ENCODE measurements at places on chromosomes 4 and X. TPM values are rescaled to one million over a fixed set of nuclear protein-coding genes. Genes with fewer than 3 reads are reported as not detected.

DNA sequence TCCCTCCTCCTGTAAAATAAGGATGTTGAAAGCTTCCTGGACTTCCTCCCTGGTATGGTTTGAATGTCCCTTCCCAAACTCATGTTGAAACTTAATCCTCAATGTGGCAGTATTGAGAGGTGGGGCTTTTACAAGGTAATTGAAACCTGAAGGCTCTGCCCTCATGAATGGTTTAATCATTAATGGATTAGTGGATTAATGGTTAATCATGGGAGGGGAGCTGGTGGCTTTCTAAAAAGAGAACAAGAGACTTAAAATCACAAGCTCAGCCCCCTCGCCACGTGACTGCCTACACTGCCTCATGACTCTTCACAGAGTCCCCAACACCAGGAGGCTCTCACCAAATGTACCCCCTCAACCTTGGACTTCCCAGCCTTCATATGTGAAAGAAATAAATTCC is 124.6 kb upstream of the ANXA3 start:
- DNase-seq = no peak

- no peak for DNase-seq
These were observed 43.1 kb downstream of the ATRX start for GRCh38 chrX:77742788-77743476.

DNA sequence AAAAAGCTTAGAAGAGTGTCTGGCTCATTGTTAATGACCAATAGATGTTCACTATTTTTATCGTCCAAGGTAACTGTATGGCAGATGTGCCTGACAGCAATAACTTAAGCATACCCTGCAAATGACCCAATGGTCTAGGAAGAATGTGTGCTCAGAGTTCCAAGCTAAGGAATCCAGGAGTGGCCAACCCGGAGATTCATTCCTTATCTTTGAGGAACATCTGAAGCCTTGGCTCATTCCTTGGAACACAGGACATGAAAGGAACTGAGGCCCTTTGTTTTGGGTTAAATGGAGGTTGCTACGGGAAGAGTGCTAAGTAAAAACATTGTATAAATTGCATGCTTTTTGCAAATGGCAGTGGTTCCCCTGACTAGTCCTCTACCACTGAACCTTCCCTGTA is 38.9 kb upstream of the EFNB1 start:
- no peak for DNase-seq

DNA sequence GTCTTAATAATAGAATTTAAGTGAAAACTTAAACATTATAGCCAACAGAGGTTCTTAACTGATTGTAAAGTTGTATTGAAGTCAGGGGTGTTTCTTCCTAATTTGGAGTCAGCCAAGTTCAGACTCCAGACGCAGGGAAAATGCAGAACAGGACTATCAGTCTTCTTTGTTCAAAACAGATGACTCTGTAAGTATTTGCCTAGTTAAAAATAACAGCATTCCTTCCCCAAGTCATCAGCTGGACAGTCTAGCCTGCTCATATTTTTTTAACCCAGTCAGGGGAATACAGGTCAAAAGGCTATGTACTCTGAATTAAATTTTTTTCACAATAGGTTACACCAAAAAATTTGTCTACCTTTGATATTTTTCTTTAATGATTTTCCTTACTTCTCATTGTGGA is 73.8 kb upstream of the DCLK2 start:
- DNase-seq = peak; percentile 64

DNA sequence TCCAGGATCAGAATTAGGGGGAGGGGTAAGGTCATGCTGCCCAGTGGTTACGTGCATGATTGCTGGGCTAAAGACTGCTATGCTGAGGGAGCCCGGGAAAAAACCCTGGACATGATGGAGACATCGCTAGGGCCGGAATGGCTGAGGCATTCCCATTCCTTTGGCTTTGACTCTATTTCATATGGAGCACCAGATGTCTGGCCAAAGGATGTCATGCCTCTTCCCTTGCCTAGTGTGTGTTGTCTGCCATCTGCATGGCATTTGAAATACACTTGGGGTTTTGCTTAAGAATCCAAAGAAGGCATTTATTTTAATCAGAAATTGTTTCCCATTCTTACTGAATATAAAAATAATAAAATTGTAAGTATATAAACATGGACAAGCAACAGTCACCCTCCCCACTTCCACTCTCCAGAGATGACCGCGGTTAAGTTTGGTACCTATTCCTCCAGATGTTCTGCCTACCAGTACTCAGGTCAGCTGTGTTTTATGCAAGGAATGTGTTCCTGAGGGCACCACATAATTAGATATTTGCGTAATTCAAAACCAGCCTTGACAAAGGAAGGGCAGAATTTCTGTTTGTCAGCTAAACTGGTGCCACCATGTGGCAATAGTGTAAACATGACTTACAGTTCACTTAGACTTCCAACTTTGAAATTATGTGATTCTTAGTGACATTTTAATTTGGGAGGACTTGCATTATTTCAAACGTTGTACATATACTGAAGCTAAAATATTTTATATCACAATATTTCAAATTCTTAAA is 105.9 kb downstream of the CT47B1 start:
- peak; percentile 44 for DNase-seq

GRCh38 chr4:147312376-147313046 is 168.4 kb upstream of the EDNRA start:
- no peak for DNase-seq

DNA sequence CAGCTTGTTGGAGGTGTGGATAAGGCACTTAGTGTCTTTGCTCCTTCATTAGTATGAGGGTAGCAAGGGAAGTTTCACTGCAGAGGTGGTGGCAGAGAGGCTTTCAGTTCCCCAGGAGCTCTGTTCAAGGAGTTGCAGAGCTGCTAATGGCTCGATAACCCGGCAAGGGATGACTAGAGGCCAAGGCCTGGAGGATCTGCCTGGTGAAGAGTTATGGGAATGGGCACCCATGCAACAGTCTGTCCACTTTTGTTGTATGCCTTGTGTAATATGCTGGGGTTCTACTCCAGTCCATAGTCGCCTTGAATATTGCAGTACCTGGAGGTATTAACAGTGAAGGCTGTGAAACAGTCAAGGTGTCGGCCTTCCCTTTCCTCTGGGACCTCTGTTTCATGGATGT is 67.8 kb upstream of the NBDY start:
- no peak for DNase-seq

GRCh38 chrX:36407836-36408235 is 488.3 kb downstream of the CFAP47 start:
- DNase-seq = no peak

DNA sequence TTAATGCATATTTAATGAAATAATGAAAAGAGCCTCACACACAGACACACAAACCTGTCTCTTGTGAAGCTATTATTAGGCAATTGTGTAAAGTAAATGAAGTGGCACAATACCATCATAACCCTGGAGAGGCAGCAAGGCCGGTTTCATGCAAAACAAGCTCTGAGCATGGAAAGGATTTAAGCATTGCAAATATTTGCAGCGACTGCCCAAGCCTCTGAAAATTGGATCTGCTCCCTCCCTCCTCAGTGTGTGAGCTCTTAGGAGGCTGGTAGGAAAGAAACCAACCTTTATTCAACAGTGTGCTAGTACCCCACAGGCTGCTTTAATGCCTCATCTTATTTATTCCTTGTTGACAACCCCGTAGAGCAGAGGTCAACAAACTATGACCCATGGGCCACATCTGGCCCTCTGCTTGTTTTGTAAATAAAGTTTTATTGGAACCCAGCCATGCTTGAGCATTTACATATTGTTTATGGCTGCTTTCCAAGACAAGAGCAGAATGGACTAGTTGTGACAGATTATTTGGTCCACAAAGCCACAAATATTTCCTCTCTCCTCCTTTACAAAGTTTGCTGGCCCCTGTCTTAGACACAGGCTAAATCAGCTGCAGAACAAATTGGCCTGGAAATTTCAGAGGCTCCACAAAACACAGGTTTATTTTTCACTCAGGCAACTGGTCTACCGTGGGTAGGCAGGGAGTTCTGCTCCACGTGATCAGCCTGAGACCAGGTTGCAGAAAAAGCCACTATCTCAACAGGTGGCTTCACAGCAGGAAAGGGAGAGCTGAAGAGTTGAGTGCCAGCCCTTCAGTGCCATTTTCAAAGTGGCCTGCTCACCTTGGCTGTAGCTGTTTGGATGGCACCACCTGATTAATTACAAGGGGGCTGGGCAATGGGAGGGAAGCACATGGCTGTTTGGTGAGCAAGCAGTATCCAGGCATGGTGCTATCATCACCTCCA is 16.8 kb downstream of the RS1 start:
- no peak for DNase-seq

GRCh38 chrX:131366407-131366806 is 77.3 kb upstream of the IGSF1 start:
- DNase-seq = no peak

DNA sequence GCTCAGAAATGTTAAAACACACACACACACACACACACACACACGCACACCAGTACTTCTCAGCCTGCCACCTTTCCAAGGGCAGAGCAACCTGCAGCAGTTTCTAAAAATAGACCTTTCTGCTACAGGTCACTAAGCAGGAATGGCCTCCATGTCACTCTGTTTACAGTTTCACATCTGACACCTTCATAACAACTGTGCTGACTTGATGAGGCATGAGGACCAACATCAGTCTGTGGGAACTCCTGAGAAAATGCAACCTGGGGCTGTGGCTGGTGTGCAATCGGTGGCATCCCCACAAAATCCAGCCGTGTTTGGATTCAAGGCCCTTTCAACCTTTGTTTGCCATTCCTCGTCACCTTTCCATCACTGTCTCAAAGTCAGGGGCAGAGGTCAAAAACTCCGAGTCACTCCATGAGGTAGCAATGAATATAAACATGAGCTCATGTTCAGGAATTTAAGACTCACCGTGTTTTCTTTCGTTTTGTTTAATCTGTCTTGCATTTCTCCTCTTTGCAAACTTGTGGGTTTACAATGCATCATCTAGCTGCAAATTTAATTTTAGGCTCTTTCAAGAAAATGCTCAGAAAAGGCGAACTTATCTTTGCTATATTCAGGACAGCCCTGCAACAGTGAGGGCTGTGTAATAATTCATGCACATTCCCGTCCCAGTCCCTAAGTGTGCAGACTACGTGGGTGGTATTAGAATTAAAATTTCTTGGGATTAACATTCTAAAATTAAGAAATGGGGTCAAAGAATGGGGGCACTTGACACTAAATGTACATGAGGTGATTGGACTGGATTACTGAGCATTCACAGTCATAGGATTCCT is 135.3 kb downstream of the SHROOM3 start:
- DNase-seq = peak; percentile 11

DNA sequence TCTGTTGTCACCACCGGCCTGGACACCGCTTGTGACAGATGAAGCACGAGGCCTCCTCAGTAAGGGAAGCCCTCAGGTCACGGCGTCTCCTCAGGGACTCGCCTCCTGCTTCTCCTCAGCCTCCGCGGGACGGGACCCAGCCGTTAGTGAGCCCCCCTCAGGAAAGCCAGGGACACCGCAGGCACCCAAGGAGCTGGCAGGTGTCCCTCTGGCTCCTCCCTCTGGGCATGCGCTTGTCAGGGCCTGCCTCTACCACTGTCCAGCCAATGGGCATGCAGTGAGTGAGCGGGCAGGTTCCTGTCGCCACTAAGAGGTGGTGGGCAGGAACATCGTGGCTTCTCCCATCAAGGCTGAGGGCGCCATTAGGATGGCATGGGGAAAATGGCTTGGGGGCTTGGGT is 23.5 kb upstream of the CT55 start:
- DNase-seq = no peak

DNA sequence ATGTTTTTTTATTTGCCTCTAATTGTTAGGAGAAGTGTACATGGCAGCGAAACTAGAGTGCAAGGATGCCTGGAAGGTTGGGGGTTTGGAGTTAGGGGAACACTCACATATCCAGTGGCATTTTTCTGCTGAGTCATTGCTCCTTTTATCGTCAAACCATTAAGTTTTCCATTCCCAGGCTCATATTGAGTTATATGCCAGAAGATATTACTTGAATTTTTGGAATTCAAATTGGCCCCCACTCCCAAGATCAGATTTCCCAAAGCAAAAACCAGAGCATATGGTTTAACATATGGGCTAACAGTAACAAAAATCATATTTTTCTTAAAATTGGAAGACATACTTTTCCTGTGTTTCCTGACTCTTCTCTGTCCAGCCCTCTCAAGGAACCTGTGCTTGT is 152.7 kb downstream of the FSTL5 start:
- DNase-seq = peak; percentile 11

DNA sequence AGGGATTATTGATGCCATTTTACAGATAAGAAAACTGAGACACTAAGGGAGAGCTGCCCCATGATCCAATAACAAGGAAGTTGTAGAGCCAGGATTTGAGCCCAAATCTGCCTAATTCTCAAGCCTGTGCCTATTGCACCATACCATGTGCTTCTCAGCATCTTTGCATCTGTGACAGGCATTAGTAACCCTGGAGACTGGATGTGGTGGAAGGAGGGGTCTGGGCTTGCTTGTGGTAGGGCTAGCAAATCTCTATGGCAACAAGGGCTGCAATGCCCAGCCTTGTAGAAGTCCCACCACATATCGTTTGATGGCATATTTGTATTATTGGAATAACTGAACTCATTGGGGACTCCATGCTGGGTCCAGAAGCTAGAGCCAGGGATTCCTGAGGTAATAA is 58.1 kb downstream of the RTL5 start:
- DNase-seq = no peak

- no peak for DNase-seq
These were observed 53.4 kb downstream of the GRXCR1 start for GRCh38 chr4:42945874-42946273.

The VCX3A gene
- total RNA-seq = not detected

The LRAT gene
- total RNA-seq = not detected
